ENCODE measurements at places on chromosomes 5 and 9.
A peak's percentile ranks its signal among the peaks of the same experiment; 100 is the strongest.

DNA sequence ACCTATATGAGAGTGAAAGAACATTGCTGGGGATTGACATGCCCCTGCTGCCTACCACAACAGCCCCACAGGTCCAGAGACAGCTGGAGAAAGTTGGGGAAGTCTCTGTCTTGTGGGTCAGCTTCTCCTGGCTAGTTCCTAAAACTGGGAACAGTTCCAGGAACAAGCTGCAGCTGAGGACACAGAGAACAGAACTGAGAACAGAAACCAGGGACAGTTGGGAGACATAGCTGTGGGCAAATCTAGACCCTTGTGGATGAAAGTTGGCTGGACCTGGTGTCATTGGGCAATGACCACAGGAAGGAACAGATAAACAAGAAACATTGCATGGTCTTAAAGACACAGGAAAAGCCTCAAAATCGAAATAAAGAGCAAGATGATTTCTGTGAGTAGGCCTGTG is 58.3 kb upstream of the MOCS2 start:
- no peak for DNase-seq

- no peak for DNase-seq
Measured at GRCh38 chr9:121944711-121945191, 148.4 kb downstream of the TTLL11 start.

DNA sequence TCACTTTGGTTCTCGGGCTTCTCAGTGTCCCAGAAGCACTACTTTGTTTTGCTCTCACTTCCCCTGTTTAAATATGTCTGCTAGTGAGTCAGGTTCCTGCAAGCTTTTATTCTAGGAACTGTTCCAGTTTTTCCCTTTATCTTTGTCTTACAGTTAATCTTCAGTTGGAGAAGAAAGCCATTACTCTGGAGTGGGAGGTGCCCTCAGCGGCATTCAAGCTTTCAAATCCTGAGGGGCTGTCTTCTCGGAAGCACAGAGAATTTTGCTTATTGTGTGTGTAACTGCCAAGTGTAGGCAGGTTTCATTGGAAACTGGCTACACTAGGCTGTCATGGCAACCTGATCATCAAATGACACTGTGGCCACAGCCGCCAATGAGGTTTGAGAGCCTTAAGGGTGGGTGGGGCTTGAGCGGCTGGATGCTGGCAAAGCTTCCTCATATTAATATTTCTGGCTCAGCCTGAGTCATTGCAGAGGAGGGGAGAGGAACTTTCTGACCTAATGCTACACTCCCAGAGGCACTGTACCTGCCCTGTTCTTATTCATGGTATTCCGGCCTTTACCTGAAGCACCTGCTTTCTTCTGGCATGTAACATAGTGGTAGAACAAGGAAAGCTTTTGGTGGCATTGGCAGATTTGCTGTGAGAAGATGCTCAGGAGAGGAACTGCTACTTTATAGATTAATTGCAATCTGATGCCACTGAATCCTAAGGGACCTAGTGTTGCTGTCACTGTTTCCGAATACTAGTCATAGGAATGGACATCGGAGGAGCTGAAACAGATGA is 26.3 kb downstream of the SLC25A25 start:
- DNase-seq, result peak; percentile 96

DNA sequence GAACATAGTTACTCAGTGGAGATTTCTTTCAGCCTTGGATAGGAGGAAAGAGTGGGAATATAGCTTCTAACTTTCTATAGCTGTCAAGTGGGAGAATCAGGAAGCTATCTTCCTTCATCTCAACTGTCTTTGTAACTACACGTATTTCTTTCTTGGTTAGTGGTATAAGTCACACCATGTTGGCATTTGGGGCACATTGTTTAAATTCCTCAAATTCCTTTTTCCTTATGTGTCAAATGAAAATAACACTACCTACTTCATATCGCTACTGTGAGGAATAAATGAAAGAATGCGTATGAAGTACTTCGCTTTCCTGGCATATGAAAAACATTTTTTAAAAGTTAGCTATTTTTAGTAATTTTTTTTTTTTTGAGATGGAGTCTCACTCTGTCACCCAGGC is 1082.5 kb upstream of the WWC1 start:
- DNase-seq, result no peak

DNA sequence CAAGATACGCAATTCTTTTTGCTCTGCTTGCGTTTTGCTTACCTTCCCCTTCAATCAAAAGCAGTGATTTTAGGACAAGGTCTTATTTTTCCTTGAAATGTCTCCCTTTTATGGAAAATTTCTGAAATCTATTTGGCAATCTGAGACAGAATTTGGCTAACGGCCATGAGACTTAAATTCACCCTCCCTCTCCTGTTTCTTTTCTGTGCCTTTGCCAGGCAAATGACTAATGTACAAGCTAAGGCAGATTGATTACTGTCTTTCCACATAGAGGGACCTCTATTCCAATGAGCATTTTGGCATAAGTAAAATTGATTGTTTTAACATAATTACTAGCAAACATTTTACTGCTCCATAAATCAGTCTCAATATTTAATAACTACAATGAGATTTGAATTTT is 31.7 kb downstream of the FAM81B start:
- DNase-seq, result no peak

GRCh38 chr5:147784146-147784987 is 1.8 kb upstream of the JAKMIP2 start:
- DNase-seq, result no peak

DNA sequence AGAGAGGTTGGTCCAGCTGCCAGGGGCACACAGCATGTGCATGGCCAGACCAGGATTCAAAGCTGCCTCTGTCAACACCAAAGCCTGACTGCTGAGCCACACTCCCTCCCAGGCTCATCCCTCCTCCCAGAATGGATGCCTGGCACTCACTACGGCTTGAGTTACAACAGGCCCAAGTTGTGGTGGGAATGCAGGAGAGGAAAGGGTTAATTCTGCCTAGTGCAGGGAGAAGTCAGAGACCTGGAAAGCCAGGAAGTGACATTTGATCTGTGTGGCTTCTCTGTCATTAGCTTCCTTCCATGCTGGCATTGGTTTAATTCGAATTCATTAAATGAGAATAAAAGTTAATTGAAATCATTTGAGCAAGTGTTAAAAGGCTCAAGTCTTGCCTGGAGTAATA is 150.0 kb downstream of the NSG2 start:
- no peak for DNase-seq

DNA sequence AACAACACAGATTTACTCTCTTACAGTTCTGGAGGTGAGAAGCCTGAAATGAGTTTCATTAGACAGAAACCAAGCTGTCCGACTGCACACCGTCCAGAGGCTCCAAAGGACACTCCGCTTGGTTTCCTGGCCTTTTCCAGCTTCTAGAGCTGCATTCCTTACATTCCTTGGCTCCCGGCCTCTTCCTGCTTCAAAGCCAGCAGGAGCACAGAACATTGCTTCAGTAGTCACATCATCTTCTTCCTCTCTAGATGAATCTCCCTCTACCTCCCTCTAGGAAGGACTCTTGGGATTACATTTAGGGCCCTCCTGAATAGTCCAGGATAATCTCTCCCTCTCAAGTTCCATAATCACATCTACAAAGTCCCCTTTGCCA is 213.3 kb downstream of the CDK5RAP2 start:
- no peak for DNase-seq
